ENCODE measurements at places on chromosomes 7 and 10.

GRCh38 chr10:116752563-116752962 is 10.2 kb upstream of the HSPA12A start:
- DNase-seq = no peak

- no peak for DNase-seq
These were observed 169.6 kb downstream of the TCERG1L start for GRCh38 chr10:131141645-131142516.

GRCh38 chr10:67670401-67670800 is 25.6 kb downstream of the CTNNA3 start:
- DNase-seq = no peak

DNA sequence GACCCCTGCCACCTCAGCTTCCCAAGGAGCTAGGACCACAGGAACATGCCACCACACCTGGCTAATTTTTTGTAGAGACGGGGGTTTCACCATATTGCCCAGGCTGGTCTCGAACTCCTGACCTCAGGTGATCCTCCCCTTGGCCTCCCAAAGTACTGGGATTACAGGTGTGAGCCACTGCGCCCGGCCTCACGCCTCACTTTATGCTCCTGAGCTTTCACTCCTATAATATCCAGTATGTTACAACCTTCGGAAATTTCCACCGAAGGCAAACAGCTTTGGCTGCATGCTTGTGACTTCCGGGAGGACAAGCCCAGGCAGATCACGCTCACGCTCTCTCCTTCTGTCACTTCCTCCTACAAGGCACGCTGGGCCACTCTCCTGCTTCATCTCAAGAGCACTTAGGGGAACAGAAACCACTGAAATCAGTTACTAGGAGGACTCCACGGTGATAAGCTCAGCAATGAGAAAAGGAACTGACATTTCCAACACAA is 4.4 kb upstream of the MAD1L1 start:
- no peak for DNase-seq

- DNase-seq = no peak
These were observed at the start of gene CPA5 for GRCh38 chr7:130344271-130344866. CPA5 (plus strand) TSS chr7:130344816; CDS start chr7:130346486, 1,670 bp downstream.

DNA sequence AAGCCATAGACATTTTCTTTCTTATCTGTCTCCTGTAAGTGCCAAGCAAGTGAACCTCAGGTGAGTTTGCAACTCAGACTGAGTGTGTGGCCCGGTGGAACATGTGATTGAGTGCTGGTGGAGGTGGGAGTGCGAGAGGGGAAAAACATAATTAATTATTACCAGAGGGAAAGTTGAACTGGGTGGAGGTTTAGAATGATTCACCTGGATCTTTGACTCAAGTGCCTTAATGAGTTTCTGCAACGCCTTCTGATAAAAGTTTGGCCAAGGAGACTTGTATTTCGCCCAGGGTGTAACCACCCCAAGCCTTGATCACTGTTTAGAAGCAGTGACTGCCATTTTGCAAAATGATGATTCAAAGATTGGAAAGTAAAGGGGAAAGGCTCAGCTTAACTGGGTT is 513.9 kb downstream of the GATA3 start:
- DNase-seq = no peak

DNA sequence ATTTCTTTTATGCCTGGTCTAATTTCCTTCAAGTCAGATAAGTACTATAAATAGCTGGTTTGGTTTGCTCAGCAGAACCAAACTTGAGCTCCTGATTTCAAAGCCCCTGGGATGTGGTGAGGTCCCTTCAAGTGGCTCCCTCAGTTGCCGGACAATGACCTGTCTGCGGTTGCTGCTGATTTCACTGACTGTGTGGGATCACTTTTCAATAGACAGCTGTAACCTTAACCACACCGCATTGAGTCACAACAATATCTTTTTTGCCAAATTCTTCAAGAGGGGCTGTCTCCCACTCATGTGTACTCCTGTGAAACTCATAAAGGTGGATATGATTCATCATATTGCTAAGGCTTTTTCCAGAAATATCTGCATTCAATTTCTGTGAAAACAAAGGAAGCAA is 23.1 kb upstream of the ITGA8 start:
- DNase-seq = no peak

DNA sequence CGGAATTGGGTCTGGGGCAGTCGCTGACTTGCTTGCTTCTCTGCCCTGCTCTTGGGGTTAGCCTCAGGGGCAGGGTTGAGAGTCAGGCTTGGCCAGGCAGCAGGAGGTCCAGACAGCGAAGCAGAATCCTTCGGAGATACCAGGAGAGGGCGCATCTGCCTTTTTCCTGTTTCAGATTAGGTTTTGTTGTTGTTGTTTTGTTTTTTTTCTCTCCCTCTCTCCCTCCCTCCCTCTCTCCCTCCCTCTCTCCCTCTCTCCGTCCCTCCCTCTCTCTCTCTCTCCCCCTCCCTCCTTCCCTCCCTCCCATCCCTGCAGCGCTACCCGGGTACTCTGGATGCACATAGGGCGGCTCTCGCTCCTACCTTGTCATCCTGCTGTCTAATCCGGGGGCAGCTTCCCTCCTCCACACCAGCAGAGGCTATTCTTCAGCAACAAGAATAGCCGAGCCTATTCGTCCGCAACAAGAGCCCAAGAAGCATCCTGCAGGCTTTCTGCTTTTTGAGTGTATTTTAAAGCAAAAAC is 758 bp upstream of the OPTN start:
- no peak for DNase-seq

DNA sequence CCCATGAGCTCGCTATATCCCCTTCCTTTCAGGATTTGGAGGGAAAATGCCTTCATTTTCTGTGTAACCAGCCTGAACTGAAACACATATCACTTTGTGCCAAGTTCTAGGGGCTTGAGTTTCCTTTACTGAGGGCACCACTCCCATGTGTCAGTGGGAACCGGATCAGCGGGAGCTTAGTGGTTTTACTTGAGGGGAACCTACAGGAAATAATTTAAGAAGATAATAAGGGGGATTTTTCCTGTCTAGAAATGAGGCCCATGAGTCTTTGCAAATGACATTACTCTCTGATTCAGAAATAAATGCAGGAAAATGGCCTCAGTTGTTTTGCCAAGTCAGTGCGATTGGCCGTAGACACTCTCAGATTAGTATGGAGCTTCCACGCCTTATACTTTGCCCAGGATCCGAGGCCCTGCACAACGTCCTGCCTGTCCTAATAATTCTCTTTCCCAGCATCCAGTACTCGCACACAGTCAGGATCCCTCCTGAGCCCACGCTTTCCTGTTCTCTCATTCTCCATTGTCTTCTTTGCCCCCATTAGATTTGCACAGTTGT is 86.4 kb upstream of the LYZL1 start:
- DNase-seq = no peak

GRCh38 chr7:45143616-45144015 is 14.0 kb upstream of the RAMP3 start:
- no peak for DNase-seq

- no peak for DNase-seq
These were observed 136.2 kb upstream of the INSYN2A start for GRCh38 chr10:127332631-127333030.

Measured in stimulated activated CD8-positive, alpha-beta memory T cell treated with anti-CD3 and anti-CD28 coated beads, Interleukin-4, amount 100 ng/mL, for 1 hour (primary cell).